GM12864 (cell line): ENCODE measurements at places on chromosomes 1 and 21.

DNA sequence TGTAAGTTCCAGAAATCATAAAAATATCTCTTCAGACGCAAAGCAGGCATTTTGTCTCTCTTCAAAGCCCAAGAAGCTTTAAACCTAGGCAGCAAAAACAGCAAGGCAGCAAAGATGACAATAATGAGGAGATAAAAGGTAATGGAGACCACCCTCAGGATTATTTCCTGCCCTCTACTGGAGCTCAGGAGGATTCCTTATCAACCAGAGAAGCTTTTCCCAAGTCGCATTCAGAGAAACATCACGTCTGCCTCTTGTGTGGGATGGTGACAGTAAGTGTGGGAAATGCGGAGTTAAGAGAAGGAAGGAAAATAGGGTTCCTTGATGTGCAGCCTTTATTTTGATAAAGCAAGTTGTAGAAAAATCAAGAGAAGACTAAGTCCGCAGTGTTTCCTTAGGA, 365.8 kb downstream of the RGS7 start:
- DNase-seq: no peak

GRCh38 chr1:21024918-21025317, 151.8 kb downstream of the EIF4G3 start:
- no peak for DNase-seq

GRCh38 chr1:181114574-181115367, 26.3 kb downstream of the IER5 start:
- no peak for DNase-seq

DNA sequence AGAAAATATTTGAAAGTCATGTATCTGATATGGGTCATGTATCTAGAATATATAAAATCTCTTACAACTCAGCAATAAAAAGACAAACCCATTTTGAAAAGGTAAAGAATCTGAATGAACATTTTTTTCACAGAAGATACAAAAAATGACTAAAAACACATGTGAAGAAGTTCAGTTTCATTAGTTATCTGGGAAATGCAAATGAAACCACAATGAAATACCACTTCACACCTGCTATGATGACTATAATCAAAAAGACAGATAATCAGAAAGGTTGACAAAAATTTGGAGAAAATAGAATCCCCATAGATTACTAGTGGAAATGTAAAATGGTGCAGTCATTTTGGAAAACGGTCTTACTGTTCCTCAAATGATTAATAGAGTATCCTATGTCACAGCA, 631.0 kb downstream of the MRPL39 start:
- no peak for DNase-seq

GRCh38 chr21:40208206-40208947, 341.1 kb downstream of the PCP4 start:
- DNase-seq: no peak

- no peak for DNase-seq
Observed at GRCh38 chr1:43881415-43881814, 52.2 kb upstream of the ARTN start.

GRCh38 chr1:155198547-155198906, 9.2 kb downstream of the THBS3 start:
- DNase-seq: no peak

DNA sequence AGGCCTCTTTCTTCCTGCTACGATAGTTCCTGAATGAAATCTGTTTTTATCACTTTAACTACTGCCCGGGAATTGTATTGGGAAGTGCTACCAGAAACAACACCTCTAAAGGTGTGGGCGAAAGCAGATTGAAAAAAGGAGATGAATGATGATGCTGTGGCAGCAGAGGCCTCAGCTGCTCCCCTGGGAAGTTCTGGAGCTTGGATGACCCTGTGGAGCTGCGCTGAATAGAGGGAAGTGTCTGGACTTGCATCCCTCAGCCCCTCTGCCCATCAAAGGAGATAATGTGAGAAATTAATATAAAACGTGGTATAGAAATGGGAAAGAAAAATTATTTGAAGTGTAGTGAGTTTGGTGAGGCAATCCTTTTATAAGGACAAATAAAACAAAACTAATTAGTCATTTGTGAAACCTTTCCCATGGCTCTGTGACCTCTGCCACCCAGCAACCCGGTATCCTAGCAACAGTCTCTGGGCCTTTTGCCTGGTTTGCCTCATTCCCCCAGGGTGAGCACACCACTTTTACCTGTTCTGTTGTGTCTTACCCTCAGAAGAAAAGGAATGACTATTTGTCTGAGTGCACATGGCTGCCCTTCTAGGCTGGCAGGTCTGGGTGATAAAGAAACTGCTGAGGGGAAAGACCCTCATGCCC, 21.3 kb downstream of the OVAAL start:
- DNase-seq: no peak

- DNase-seq: no peak
Observed at GRCh38 chr21:32887026-32887425, 115.5 kb upstream of the PAXBP1 start.

DNA sequence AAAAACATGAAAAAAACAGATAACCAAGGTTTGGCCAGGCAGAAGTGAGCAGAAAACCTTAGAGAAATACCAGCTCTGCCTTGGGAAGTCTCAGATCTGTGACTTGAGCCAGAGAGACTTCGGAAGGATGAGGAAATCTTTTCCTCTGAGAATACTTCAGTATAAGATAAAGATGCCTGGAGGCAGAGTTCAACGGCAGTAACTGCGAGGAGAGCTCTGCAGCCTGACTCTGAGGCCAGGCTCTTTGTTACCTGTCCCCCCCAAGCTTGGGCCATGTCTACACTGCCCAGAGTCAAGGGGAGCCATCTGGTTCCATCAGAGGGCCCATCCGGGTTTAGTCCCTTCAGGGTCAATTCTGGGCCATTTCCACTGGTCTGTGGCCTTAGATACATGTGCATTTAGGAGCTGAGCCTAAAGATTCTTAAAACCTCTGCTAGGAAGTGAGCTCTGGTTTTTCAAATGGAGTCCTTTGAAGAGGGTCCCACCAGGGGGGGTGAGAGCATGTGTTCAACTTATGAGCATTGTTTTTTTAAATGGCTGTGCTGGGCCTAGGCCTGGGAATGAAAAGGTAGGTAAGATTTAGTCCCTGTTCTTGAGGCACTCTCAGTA, 8.7 kb downstream of the KIRREL1 start:
- DNase-seq: no peak

DNA sequence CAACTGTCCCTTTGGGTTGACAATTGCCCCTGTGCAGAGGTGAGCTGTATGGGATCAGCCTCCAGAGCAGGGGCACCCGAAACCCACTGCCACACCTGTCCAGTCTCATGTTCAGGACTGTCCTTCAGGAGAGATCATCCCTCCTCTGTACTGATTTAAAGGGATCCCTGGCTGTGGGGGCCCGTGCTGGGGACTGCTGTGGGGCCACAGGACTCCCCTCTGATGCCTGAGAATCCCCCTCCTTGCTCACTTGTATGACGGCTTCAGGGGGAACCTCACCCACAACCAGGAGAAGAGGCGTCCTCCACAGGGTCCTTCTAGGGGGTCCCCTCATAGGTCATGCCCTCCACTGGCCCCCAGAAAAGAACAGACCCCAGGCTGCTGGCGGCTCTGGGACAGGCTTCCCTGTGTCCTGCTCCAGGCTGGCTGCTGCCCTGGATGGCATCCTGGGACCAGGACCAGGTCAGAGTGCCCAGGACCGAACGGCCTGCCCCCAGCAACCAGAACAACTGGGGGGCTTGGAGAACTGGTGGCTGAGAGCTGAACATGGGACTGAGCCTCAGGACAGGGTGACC, 77.5 kb upstream of the ACTRT2 start:
- no peak for DNase-seq

GRCh38 chr1:67812226-67812625, 21.0 kb downstream of the GNG12 start:
- no peak for DNase-seq

GRCh38 chr1:94514095-94514727, 27.3 kb downstream of the F3 start:
- DNase-seq: no peak
